ENCODE measurements at places on chromosomes 2 and 18.

DNA sequence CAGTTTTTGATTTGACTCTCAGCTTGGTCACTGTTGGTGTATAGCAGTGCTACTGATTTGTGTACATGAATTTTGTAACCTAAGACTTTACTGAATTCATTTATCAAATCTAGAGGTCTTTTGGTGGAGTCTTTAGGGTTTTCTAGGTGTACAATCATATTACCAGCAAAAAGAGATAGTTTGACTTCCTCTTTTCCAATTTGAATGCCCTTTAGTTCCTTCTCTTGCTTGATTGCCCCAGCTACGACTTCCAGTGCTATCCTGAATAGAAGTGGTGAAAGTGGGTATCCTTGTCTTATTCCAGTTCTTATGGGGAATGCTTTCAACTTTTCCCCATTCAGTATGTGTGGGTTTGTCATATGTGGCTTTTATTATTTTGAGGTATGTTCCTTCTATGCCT, 312.9 kb upstream of the REV1 start:
- DNase-seq: no peak

- DNase-seq: no peak
Measured at GRCh38 chr2:203240491-203240890, 1.7 kb downstream of the CYP20A1 start.

- DNase-seq: no peak
Measured at GRCh38 chr2:240794178-240794721, 25.8 kb downstream of the KIF1A start.

GRCh38 chr2:240622531-240623235, 2.6 kb upstream of the GPR35 start:
- DNase-seq: no peak

DNA sequence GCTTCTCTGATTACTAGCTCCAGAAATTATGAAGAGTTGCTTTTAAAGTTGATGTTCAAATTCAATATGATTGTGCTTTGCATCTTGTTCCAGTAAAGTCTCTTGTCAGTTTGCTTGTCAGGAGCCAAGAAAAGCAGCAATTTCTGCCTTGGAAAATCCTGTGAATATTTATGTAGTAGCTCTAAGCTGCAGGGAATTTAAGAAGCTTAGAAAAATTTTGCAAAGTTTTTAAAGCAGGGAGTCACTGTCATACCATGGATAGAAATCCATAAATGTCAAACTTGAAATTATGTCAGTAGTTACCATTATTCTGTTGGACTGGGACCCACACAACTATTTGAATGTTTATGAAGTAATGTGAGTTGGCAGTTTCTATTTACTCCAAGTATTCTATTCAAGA, 169.3 kb downstream of the TMEM200C start:
- DNase-seq: no peak

- DNase-seq: no peak
Measured at GRCh38 chr2:75641587-75641986, 5.0 kb upstream of the MRPL19 start.

DNA sequence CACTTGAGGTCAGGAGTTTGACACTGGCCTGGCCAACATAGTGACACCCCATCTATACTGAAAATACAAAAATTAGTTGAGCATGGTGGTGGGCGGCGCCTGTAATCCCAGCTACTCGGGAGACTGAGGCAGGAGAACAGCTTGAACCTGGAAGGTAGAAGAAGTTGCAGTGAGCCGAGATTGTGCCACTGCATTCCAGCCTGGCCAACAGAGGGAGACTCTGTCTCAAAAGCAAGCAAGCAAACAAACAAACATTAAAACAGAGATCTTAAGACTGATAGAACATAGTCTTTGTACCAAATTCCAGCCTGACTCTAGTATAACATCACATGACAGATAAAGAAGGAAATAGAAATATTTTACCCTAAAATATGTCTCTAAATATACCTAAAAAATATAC, 168.1 kb downstream of the PTPRM start:
- DNase-seq: no peak

DNA sequence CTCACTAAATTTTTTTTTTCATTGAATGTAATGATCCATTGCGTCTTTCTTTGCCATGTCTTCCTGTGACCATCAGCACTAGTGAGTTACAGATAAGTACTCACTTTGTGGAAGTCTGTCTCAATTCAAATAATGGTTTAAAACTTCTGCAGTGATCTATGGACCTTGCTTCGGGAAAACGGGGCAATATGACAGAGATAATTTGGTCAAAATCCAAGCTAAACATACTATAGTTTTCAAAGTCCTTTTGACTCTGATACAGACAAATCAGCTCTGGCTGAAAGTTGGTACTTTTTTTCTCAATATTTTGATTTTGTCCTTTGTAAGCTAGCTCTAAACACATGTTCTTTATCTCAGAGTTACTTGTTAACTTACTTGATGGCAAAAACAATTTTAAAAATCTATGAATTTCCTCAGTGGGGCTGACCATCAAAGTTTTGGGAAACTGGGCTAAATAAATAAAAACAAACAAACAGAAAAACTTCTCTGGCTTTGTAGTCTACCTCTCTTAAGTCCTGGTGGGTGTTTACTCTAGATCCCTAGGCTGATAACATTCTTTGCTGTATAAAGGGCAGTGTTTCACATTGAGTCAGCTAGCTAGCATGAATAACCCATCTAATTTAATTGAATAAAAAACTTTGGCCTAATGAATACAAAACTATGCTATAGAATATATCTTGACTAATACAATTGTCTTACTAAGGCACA, 327.6 kb downstream of the RDH14 start:
- DNase-seq: no peak

DNA sequence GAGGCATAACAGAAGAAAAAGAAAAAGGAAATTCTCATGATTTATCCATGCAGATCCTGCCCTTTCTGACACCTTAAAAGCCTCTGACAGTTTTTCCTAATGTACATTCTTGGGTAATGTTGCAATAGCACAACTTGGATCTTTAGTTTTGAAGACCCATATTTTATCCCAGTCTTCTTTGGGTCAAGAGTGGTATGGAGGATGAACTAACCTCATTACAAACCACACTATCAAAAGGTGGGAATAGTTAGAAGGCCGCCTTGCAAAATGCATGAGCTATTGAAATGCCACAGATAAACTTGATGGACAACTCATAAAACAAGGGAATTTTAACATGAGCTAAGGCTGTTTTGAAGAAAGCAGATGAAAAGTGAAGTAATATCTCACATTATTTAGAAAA, 1479.8 kb upstream of the ACVR2A start:
- DNase-seq: no peak

- DNase-seq: no peak
Measured at GRCh38 chr2:198157314-198157713, 352.9 kb downstream of the PLCL1 start.

GRCh38 chr2:20012282-20013125, at the start of gene MATN3:
MATN3 (minus strand) TSS chr2:20012668; CDS start chr2:20012631, 37 bp downstream.
- no peak for DNase-seq

GRCh38 chr2:231648579-231649174, 56.0 kb downstream of the TEX44 start:
- peak; percentile 52 for DNase-seq

GRCh38 chr2:54030396-54030741, 59.6 kb upstream of the PSME4 start:
- no peak for DNase-seq

GRCh38 chr18:2856547-2857170, 9.9 kb downstream of the EMILIN2 start:
- no peak for DNase-seq

- DNase-seq: no peak
Measured at GRCh38 chr2:11993749-11994148, 247.3 kb downstream of the LPIN1 start.

DNA sequence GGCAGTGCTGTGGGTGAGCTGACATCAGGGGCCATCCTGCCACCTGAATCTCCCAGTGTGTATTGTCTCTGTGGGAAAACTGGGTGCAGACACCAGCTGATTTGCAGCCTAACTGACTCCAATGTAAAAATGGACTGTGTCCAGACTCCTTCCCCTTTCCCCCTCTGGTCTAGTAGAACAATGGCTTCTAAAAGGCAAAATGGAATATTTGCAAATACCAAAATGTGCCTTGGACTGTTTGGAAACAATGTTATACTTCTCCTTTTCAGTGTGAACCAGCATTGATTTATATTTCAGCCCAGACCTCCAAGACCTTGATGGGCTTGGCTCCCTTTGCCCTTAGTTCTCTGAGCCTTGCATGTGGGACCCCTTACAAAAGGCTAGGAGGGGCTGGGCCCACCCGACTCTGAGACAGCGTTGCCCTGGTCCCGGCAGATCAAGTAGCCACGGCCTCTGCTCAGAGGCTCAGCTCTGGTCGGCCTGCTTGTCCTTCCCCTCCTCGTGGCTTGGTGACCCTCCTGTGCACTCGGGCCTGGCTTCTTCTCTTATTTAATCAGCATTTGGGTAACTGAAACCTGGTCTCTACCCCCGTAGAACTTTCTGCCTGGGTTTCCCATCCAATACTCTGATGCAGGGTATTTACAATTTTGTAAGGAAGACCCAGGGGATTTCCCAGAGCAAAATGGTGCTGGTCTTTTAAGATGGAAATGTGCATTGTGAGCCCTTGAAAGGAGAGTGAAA, 18.0 kb upstream of the ACKR3 start:
- DNase-seq: no peak

DNA sequence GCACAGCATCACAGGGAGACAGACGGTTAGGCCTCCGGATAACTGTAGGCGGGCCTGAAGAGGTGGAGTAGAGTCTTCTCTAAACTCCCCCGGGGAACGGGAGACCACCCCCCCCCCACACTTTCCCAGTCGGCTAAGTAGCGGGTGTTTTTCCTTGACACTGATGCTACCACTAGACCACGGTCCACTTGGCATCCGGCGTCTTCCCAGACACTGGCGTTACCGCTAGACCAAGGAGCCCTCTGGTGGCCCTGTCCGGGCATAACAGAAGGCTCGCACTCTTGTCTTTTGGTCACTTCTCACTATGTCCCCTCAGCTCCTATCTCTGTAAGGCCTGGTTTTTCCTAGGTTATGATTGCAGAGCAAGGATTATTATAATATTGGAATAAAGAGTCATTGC, 25.7 kb upstream of the NCL start:
- peak; percentile 31 for DNase-seq

GRCh38 chr2:203904022-203904421, 32.5 kb upstream of the ICOS start:
- DNase-seq: no peak

- DNase-seq: no peak
Measured at GRCh38 chr2:103010751-103011150, 248.9 kb downstream of the TMEM182 start.

- DNase-seq: no peak
Measured at GRCh38 chr2:190486037-190486623, 48.4 kb downstream of the NEMP2 start.

GRCh38 chr2:178250429-178250828, 56.1 kb downstream of the OSBPL6 start:
- no peak for DNase-seq

- no peak for DNase-seq
Measured at GRCh38 chr18:56309104-56309503, 329.3 kb downstream of the TXNL1 start.

- no peak for DNase-seq
Measured at GRCh38 chr2:20635113-20635510, 15.8 kb downstream of the HS1BP3 start.

GRCh38 chr18:46293742-46294181, 189.6 kb downstream of the HAUS1 start:
- no peak for DNase-seq

GRCh38 chr18:47404845-47405244, 153.4 kb upstream of the SKOR2 start:
- DNase-seq: no peak

DNA sequence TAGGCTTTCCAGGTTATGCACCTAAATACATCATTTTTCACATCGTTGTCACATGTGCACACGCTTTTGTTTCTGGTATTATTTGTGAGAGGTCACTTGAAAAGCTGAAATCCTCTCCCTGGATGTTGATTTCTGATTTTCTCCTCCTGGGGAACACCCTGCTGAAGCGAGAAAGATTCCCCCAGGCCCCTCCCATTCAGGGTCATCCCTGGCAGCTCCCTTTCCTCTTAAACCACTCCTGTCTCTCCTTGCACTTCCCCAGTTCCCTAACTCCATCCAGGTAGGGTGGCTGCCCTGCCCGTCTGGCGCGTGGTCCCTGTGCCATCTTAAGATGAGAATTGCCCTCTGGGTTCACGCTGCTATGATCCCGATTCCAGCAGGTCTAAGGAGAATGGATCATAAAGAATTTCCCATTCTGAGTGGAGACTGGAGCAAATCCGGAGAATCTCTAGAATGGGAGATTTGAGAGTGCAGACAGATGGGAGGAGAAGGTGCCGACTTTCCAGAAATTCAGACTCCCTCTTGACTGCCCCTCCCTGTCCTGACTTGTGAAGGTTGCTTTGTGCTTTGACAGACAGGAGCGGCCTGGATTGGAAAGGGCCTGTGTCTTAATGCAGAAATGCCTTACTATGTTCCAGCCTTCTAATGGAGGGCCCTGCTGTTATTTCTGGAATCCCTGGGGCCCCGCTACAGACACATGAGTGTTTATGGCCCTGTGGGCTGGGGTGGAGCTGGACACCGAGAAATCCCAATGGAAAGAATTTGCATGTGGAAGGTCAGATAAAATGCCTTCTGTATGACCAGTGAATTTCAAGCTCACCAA, 1.3 kb upstream of the YWHAQ start:
- DNase-seq: no peak

All from activated CD4-positive, alpha-beta T cell treated with anti-CD3 and anti-CD28 coated beads, Interleukin-2, amount 50 U/mL, for 16 hours (primary cell).